ENCODE measurements at places on chromosomes 2 and 18. TPM values are rescaled to one million over a fixed set of nuclear protein-coding genes. Genes with fewer than 3 reads are reported as not detected.

LOXHD1 gene
- polyA plus RNA-seq = 0.34 TPM

EGR4 gene
- polyA plus RNA-seq = 0.48 TPM

RPRM gene
- polyA plus RNA-seq = 0.32 TPM

ZNF396 gene
- 0.72 TPM for polyA plus RNA-seq

RAB6C gene
- polyA plus RNA-seq = 0.07 TPM

TUBA4B gene
- polyA plus RNA-seq = not detected

CELF4 gene
- polyA plus RNA-seq = 0.79 TPM

CRYGD gene
- polyA plus RNA-seq = not detected

SMIM21 gene
- polyA plus RNA-seq = not detected
